Cerebellar cortex (tissue), 1 donor: ENCODE measurements at places on chromosomes 2 and 18.

DNA sequence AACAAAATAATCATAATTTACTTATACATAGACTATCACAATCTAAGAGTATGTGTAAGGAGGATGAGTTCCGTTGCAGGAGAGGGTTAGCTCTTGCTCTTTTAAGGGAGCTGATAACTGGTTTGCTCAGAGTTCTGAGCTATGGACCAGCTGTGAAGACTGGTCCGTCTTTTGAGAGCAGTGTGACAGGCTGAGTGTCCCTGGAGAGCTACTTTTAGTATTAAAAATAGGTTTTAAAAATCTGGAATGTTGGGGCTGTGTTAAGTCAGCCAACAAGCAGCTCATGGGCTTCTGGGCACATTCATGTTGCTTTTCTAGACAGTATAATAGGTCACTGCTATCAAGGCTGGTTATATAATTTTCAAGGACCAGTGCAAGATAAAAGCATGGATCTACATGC lies 41.5 kb upstream of the TMEM131 start:
- DNase-seq: peak; percentile 33

- no peak for DNase-seq
Observed at GRCh38 chr2:122389694-122390093, 634.2 kb downstream of the TSN start.

DNA sequence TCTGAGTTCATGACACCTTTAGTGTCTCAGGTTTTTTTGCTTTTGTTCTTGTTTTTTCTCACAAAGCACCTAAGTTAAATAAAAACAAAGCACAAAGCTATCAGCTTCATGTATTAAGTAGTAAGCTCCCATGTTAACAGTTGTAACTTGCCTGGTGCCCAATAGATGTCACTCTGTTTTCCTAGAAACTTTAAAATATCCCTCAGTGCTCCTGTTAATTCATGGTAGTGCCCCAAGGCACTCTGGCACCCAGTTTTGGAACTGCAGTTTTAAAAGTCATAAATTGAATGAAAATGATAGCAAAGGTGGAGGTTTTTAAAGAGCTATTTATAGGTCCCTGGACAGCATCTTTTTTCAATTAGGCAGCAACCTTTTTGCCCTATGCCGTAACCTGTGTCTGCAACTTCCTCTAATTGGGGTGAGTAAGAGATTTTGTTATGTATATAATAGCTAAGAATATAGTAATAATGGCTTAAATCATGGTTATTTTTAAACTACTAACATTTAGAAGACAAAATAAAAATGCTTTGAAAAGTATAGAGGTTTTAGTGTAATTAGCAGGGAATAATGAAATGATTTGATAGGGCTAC lies 555.0 kb upstream of the TMEFF2 start:
- peak; percentile 15 for DNase-seq

DNA sequence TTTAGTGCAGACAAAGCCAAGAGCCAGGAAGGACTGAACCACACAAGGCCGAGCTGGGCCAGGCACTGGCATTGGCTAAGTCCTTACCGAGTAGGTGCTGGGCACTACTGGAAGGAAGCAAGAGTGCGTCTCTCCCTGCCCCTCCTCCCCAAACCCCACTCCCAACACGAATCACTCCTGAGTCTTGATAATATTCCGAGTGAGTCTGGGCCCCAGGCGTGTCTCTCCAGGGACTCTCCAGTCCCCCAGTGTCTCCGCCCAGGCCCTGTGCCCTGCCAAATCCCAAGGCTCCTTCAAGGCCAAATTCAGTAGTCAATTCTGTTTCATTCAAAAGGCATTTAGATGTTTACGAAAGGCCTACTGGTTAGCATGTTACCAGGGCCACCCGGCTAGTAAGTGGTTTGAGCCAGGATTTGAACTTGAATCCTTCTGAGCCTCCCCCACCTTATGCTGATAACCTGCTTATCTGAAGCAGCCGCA lies 82.8 kb downstream of the GLI2 start:
- no peak for DNase-seq

DNA sequence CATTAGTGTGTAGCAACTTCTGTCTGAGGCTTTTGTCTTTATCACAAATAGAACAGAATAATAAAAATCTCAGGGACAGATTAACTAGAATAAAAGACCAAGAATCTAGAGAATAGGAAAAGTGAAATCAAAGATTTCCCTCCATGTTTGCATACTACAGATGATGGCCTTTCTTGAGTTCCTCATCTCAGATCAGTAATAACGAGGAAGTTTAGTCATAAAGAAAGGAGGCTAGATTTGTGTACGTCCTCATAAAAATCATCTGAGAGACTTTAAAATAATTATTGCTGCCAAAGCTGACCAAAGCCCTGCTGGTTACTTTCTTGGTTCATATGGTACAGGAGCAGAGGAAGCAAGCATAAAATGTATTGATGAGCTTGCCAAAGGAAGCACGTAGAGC lies 117.3 kb downstream of the MIB1 start:
- no peak for DNase-seq

DNA sequence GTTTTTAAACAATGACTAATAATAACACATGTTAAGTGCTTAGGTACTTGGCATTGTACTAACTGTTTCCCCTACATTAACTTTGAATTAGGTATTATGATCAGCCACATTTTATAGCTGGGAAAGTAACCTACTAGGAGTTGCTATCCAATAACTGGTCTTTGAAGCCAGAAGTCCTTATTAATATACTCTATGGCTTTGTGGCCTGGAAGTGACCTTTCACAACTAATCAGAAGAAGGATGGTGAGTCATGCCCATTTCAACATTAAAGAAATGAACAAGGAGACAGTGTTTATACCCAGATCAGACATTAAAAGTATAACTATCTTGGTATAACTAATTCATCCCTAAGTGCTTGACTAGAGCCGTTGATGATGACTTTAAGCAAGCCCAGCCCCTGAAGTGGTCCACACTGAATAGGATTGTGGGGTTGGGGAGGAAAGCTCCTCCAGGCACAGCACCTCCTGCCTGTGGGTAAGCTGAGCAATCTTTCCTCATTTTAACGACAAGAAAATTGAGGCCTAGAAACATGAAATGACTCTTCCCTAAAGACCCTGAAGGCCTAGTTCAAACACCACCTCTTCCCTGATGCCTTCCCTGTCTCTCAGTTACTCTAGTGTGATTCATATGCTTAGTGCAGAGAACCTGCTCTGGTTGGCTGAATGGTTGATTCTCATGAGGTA lies 71.6 kb upstream of the RFX8 start:
- no peak for DNase-seq

- DNase-seq: no peak
Observed at GRCh38 chr2:24906466-24906865, 13.6 kb downstream of the ADCY3 start.

DNA sequence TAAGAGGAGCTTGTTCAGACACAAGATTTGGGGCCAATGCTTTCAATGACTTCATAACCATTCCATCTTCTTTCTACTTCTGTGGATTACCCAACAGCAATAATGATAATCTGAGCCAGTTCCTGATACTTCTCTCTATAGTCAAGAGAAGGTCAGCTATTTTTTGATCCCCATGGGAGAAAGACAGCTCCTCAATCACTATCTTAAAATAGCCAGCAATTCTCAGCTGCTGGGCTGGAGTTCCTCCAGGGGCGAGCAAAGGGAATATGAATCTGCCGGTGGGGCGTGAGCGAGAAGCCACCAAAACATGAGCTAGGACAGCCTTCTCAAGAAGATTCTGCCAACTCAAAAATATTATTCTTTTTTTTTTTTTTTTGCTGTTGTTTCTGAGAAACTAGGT lies at the start of gene TMEM182:
TSS of gene TMEM182 (plus strand) at position 269 of the 400 bp plus-strand sequence. CDS start 187 bp downstream, outside the sequence.
- no peak for DNase-seq
